Thoracic aorta (tissue), 2 donors: ENCODE measurements at places on chromosomes 2 and 18. TPM values are rescaled to one million over a fixed set of nuclear protein-coding genes. Genes with fewer than 3 reads are reported as not detected.

DNA sequence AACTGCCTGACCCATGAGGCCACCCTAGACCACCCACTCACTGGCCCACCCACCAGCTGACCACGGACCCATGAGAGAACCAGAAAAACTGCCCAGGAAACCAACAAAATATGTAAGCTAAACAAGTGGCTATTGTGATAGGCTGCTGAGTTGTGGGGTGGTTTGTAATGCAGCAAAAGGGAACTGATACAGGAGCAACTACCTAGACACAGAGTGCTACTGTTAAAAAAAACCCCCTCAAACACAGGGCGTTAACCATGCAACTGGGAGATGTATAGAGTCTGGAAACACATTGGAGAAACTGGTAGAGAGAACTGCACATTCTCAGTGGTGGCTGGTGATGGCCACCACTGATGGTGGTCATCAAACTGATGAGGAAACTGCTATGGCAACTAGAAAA is 206.3 kb upstream of the GYPC start:
- H3K4me3 ChIP-seq = no peak overlapping the region
- no peaks in the 10 kb centered on the region for H3K4me1 ChIP-seq
- H3K27ac ChIP-seq = no peak overlapping the region
- no peaks in the 10 kb centered on the region for H3K36me3 ChIP-seq

DNA sequence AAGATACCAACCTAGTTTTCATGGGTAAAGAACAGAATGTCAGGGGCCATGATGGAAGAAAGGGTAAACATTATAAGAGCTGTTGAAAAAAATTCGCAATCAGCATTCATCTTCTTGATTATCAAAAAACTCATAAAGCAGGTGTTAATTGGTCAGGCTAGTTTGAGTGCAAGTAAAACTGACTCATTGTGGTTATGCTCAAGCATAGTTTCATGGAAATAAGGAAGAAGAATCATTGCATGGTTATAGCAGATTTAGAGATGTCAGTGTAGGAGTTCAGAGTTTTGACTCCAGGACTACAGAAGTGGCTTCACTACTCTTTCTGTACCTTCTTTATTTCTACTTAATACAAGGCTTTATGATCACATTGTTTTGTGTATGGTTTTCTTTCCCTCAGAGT is 26.9 kb upstream of the CDH19 start:
- no peaks in the 10 kb centered on the region for H3K4me1 ChIP-seq
- no peak overlapping the region for H3K27ac ChIP-seq
- H3K4me3 ChIP-seq = no peak overlapping the region
- H3K27me3 ChIP-seq = no peaks in the 10 kb centered on the region

- no peak overlapping the region for H3K27ac ChIP-seq
- H3K4me3 ChIP-seq = no peak overlapping the region
- DNase-seq = no peak
- peaks cover 2% of the 10 kb centered on the region for H3K36me3 ChIP-seq
- no peaks in the 10 kb centered on the region for H3K27me3 ChIP-seq
- H3K4me1 ChIP-seq = no peaks in the 10 kb centered on the region
Measured at GRCh38 chr18:79935499-79935898, 16.0 kb downstream of the SLC66A2 start.

- DNase-seq = no peak
- no peak overlapping the region for H3K27ac ChIP-seq
Measured at GRCh38 chr2:65656160-65656718, 223.8 kb upstream of the SPRED2 start.

- no peak overlapping the region for H3K27ac ChIP-seq
- no peak overlapping the region for H3K4me3 ChIP-seq
- no peaks in the 10 kb centered on the region for H3K27me3 ChIP-seq
Measured at GRCh38 chr2:106147665-106148064, 46.4 kb downstream of the UXS1 start.

GRCh38 chr2:234848578-234848977 is 103.2 kb upstream of the SH3BP4 start:
- H3K36me3 ChIP-seq = no peaks in the 10 kb centered on the region
- H3K27me3 ChIP-seq = no peaks in the 10 kb centered on the region
- H3K27ac ChIP-seq = no peak overlapping the region
- no peak for DNase-seq
- H3K4me3 ChIP-seq = no peak overlapping the region

- H3K4me1 ChIP-seq = no peaks in the 10 kb centered on the region
- H3K27ac ChIP-seq = no peak overlapping the region
- H3K27me3 ChIP-seq = no peaks in the 10 kb centered on the region
- H3K36me3 ChIP-seq = no peaks in the 10 kb centered on the region
Measured at GRCh38 chr2:178891959-178892485, 84.8 kb upstream of the TTN start.

The CXCR1 gene
- 4.4 TPM for total RNA-seq
